OCI-M1 (cell line): ENCODE measurements at places on chromosomes 12 and 14.

DNA sequence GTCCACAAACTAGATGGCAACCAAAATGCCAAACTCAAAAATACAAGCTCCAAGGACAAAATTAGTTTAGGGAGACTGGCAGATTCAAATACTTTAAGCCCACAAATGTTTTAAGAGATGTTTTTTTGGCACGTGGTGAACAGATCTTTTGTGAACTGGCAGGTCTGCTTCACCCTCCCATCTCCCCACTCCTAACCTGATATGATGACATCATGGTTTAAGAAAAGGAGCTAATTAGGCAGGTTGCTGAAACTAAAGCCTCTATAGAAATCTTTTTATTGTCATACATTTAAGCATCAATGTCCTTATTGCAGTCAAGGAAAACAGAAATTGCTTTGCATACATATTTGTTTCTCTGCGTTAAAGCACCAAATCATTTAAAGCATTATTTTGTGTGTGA, 5.8 kb downstream of the LRIG3 start:
- no peak for DNase-seq

GRCh38 chr12:58306266-58307000, 365.1 kb downstream of the ATP23 start:
- no peak for DNase-seq

GRCh38 chr12:54829511-54829910, 24.8 kb upstream of the MUCL1 start:
- no peak for DNase-seq

- no peak for DNase-seq
These were observed 110.6 kb downstream of the CALM1 start for GRCh38 chr14:90507428-90507827.

GRCh38 chr14:104776961-104777807, 18.4 kb downstream of the AKT1 start:
- no peak for DNase-seq

- peak; percentile 69 for DNase-seq
These were observed 124.7 kb downstream of the PAPOLA start for GRCh38 chr14:96626916-96627315.

DNA sequence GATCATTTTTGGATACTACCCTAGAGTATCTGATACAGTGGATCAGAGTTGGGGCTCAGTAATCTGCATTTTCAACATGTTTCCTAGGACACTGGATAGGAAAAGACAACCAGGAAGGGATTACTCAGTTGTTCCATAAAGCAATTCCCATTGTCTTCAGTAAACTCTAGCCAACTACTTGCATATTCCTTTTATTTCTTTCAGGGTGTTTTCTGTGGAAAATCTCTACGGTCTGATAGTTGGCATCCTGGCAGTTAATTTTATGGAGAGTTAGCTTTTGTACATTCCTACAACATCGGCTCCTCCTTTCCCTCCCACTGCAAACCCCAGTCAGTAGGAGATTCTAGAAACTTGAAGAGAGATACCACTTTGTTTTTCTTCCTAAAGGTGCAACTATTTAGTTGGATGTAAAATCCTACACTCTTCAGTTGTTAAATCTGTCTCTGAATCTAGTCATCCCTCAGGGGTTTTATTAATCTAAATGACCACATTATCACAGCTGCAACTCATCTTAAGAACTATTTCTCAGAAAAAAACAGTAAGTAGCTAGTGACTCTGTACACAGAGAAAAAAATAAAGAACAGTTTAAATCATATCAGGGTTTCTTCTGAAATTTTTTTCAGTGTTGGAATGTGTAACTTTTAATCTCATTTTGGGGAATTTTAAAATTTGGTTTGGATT, 103.9 kb downstream of the PDE3A start:
- no peak for DNase-seq

DNA sequence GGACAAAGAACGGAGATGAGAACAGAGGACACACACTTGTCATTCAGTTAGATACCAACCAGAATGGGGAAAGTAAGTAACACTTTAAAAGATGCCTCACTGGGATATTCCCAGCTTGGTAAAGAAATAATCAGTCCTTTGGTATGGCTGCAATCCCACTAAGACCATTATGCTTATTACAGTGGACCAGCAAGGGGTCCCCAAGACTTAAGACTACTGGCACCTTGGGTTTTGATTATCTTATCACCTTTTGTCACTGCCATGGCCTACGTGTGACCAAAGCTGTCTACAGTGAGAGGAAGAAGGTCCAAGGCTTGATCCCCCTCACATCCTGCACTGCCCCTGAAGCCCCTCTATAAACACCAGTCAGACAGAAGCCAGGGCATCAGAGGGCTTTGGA, 65.8 kb downstream of the TRAFD1 start:
- no peak for DNase-seq

DNA sequence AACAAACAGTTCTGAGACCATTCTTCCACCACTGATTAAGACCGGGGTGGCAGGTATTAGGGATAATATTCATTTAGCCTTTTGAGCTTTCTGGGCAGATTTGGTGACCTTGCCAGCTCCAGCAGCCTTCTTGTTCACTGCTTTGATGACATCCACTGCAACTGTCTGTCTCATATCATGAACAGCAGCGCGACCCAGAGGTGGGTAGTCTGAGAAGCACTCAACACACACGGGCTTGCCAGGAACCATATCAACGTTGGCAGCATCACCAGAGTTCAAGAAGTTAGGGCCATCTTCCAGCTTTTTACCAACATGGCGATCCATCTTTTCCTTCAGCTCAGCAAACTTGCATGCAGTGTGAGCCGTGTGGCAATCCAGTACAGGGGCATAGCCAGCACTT, 16.9 kb downstream of the AEBP2 start:
- DNase-seq: no peak

DNA sequence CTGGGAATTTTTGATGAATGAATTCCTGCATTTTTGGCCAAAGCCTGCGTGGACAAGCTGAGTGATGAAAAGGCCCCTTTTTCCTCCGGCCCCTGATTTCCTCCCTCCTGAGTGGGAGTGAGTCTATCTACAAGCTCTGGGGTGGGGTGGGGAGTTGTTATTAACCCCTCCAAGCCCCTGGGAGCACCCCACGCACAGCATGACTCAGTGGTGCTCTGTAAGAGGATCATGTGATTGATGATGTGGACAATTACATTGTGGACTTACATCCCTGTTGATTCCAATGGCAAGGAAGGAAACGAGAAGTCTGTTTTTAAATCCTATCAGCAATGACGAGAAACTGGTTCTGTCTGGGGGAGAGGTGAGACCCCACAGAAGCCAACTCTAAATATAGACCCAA, 5.1 kb upstream of the DLK1 start:
- no peak for DNase-seq

GRCh38 chr14:89240414-89240813, 176.6 kb downstream of the FOXN3 start:
- DNase-seq: no peak

GRCh38 chr12:2752676-2753371, 41.9 kb upstream of the FKBP4 start:
- peak; percentile 83 for DNase-seq

DNA sequence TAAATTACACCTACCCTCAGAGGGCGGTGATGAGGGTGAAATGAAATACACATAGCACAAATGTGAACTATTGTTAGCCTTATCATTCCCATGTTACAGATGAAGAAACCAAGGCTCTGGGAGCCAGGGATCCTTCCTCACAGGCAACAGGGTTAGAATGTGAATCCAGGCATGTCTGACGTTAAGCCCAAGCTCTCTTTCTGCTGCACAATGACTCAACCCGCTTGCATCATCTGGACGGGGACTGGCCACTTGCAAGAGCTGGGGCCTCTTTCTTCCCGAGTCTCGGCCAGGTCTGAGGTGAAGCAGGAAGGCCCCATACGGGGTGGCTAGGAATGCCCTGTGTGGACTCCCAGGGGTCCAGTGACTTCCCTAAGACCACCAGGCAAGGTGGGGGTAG, 105.2 kb downstream of the RBM19 start:
- peak; percentile 10 for DNase-seq

DNA sequence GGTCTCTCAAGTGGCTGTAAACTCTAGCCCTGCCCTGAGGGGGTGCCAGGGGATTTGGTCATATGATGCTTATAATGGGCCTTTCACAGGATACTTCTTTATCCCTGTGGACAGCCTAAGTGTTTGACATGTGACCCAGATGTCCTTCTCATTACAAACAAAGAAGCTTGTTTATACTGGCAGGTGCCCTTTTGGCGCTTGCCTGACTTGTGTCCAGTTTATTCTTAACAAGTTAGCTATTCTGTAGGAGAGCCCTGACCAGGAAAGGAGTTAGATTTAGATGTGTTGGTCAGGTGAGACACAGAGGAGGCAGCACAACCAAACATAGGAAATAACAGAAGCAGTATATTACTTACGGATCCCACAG, 51.9 kb downstream of the CCDC91 start:
- peak; percentile 76 for DNase-seq

GRCh38 chr14:99704037-99704436, 19.9 kb downstream of the CYP46A1 start:
- DNase-seq: no peak

GRCh38 chr14:75906680-75907280, 75.0 kb downstream of the TGFB3 start:
- peak; percentile 68 for DNase-seq

DNA sequence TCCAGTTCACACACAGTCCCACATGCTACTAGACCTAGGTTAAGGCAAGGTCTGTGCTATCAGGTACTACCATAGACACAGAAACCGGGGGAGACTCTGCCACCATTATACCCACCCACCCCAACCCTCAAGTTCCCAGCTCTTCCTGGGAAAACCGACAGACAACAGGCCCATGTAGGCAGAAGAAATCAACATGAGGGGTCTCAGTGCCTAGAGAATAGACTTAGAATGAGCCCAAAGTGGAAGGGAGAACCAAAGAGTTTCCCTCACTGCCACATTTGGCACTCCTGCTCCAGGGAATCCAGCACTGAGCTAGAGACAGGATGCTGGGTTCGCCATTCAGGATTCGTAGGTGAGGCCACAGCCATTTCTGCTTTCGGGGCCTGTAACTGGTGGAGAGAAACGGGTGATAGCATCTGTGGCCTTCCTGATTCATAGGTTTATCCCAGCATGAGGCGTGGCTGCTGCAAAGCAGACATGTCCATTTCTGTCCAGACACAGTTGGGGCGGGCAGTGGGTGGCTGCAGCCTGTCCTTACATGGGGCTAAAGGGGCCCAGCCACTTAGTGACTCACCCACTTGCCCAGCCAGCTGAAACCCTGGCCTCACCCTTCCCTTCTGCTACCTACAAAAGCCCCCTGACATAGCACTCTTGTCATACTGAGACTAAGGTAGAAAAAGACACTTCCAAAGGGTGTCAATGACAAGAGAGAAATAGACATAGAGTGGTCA, 69.4 kb downstream of the IRF2BPL start:
- DNase-seq: peak; percentile 42

- peak; percentile 78 for DNase-seq
These were observed 101.4 kb upstream of the FKBP4 start for GRCh38 chr12:2693244-2693860.

DNA sequence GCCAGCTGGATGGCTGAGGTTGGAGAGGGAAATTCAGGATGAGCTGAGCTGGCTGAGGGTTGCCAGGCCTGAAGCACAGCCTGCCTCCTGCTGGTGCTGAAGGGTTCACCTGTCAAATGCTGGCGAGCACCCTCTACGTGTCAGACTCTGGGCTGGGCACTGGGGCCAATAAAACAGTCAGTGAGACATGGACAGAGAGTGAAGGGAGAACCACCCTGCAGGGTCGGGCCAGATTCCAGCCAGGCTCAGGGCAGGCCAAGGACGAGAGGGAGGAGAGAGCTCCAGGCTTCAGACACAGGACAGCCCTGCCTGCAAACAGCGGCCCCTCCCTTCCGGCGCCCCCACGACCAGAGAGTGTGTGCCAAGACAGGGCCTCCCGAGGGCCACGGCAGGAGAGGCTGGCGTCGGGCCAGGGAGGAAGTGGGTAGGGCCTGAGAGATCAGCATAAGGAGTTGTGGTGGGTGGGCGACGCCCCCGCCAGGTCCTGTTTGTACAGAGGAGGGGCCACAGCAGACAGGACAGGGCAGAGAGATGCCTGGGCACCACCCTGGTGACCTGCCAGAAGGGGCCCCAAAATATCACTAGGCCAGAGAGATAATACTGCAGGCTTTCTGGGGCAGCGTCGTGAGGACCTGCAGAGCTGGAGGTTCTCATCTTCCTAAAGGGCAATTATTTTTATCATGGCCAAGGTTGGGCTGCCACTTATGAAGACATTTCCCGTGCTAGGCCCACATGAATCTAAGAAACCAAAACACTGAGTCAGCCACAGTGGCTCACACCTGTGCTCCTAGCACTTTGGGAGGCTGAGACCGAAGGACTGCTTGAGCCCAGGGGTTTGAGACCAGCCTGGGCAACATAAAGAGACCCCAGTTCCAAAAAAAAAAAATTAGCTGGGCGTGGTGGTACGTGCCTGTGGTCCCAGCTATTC, 73.1 kb upstream of the GPR68 start:
- DNase-seq: peak; percentile 76

DNA sequence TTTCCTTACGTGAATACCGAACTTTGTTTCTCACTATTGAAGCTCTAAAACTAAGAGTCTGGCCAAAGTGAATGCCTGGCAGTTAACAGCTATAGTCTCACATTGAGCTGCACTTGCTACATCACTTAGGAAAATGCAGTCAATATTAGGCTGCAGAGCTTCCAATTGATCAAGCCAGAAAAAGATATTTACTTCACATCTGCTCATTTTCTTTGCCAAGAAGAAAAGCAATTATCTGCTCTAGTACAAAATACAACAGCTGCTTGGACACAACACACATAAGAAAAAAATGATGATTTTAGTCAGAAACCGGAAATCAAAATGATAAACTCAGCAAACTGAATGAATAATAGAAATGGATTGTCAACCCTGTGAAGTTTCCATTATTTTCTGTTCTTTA, 45.4 kb downstream of the TMTC1 start:
- DNase-seq: no peak

DNA sequence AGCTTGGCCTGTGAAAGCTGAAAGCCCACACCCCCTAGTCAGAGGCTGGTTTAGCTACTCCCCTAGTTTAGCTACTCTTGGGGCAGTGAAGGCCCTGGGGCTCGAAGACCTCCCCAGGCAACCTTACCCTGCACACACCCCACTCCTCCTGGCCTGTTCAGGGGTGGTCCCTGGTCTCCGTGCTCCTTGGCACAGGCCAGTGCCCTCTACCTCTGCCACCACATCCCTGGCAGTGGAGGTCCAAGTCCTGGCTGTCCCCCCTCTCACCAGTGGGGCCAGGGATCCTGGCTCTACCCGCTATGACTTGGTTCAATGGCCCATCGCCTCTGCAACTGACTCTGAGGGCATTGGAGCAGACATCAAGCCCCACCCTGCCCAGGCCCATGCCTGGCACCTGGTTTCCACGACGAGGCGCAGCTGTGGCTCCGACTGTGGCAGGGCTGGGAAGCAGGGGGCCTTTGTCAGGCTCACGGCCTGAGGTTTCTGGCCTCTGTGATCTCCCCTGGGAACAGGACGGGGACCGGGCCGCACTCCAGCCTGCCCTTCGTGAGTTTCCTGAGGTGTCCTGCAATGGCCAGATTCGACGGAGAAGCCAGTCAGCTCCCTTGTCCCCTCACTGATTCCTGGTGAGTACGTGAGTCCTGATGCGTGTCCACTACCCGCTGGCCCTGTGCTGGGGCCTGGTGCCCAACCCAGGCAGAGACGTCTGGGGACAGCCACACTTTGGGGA, 5.7 kb downstream of the TMEM121 start:
- DNase-seq: no peak
